ENCODE measurements at places on chromosomes 3 and 15.

GRCh38 chr3:33808559-33808958 is 10.1 kb downstream of the PDCD6IP start:
- no peak for DNase-seq

- no peak for DNase-seq
Observed at GRCh38 chr15:39079296-39079847, 501.5 kb upstream of the THBS1 start.

DNA sequence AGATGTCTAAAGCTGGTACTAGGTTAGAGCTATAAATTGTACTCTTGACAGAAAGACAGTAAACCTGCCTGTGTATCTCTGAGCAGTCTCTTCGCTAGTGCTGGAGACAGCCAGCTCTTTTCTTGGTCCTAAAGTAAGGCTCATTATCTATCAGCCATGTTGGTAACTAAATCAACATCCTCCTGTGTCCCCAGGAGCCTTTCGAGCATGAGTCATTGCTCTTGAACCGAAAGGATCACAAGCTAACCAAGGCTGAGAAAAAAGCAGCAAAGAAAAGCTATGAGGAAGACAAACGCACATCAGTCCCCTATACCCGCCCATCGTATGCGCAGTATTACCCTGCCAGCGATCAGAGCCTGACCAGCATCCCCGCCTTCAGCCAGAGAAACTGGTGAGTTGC is 25.0 kb upstream of the TEX264 start:
- no peak for DNase-seq

GRCh38 chr3:128813097-128813496 is 66.3 kb upstream of the ACAD9 start:
- no peak for DNase-seq

DNA sequence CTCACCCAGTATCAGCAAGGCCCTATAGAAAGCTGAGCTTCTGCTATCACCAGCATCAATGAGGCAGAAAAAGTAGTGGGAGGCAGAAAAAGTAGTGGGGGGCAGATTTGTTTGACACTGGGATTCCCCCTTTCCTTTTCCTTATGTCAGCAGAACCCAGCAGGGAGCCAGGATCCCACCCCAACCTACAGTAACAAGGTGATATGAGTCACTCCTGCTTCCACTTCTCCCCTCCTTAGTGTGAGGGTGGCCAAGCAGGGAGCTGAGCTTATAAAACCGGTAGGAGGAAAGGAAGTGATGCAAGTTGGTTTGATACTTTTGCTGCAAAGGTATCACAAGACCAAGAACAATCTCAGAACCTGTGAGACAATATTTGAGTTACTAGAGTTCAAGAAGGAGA is 128.7 kb downstream of the SCAPER start:
- DNase-seq: no peak

DNA sequence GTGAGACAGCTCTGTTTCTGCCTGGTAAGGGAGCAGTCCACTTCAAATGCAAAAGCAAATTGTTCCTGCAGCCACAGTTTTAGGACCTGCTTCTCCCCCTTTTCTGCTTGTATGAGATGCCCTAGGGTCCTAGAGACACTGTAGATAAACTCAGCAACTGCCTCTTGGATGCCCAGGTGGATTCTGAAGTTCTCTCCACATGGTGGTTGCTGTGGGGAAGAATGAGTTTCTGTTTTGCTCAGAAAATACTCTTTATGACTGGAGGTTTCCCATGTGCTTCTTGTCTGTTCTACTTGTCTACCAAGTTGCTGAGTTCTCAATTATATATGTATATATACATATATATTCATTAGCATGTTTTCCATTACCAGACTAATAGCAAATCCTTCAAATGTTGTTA is 5.6 kb upstream of the ZNF80 start:
- DNase-seq: no peak

GRCh38 chr3:122100591-122101463 is 45.7 kb downstream of the CD86 start:
- no peak for DNase-seq

- no peak for DNase-seq
Observed at GRCh38 chr3:63977893-63978292, 45.4 kb downstream of the PSMD6 start.

DNA sequence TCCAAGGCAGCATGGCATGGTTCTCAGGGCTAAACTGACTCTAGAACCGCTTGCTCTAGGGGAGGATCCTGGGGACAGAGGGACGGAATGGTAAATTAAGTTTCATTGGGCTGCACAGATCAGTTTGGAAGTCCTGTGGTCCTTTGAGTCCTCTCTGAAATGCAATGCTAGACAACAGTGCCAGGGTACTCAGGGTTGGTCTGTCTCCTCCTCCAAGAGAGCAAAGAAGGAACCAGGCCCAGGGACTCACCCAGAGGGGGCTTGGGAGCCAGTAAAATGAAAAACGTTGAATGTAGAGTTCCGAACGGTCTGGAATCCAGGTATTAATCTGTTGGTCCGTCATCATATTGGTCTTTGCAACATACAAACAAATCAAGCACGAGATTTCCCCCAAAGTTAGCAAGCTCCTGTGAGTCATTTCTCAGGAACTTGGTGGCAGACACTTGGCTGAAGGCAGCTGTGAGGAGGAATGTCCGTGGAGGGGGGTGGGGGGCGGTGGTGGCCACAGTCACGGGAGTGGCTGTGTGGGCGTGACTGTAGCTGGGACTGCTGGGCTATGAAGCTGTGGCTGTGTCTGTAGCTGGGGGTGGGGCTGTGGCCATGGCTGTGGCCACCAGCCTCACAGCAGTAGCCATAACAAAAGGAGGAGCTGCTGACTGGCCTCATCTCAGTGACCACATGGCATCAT is 361.0 kb downstream of the SHQ1 start:
- DNase-seq: no peak

- DNase-seq: no peak
Observed at GRCh38 chr3:90010341-90010740, 902.9 kb downstream of the EPHA3 start.

GRCh38 chr3:47802734-47803479 is at the start of gene DHX30:
Gene DHX30 (plus strand): TSS chr3:47803138. CDS start chr3:47810684, 7,546 bp downstream.
- peak; percentile 83 for DNase-seq

DNA sequence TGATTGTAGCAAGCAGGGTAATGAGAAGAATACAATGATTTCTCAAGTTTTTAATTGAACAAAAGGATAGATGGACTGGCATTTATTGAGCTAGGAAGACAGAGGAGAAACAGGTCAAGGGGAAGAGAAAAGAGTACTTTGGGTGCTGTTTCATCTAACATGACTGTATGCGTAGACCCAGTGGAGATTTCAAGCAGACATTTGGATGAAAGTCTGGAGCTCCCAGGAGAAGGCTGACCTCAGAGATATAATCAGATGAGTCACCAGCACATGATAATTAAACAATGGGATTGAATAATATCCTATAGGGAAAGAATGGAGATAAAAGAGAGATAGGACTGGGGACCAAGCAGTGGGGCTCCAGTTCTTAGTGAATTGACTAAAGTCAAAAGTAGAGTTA is 194.9 kb downstream of the ARRDC4 start:
- no peak for DNase-seq

DNA sequence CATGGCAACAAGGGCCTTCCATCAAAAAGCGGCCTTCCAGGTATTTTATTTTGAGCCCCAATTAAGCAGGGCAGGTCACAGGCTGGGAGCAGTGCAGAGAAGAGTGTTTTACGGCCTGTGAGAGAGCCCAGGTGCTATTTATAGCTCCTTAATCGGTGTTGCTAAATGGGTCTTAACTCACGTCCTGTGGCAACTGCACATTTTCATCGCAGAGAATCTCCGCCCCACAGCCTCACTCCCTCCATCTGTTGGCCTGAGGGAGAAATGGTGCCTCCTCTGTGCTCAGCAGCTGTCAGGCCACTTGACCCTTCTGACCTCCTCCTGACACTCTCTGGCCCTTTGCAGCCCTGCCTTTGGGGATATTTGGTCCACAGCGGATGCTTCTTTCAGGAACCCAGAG is 58.6 kb downstream of the SPSB4 start:
- no peak for DNase-seq

DNA sequence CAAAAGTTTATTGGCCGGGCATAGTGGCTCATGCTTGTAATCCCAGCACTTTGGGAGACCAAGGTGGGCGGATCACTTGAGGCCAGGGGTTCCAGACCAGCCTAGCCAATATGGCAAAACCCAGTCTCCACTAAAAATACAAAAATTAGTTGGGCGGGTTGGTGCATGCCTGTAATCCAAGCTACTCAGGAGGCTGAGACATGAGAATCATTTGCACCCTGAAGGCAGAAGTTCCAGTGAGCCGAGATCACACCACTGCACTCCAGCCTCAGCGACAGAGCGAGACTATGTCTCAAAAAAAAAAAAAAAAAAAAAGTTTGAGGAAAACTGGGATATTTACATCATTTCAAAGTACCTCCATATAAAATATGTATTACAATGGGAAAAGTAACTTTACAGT is 40.4 kb downstream of the ETFA start:
- no peak for DNase-seq

DNA sequence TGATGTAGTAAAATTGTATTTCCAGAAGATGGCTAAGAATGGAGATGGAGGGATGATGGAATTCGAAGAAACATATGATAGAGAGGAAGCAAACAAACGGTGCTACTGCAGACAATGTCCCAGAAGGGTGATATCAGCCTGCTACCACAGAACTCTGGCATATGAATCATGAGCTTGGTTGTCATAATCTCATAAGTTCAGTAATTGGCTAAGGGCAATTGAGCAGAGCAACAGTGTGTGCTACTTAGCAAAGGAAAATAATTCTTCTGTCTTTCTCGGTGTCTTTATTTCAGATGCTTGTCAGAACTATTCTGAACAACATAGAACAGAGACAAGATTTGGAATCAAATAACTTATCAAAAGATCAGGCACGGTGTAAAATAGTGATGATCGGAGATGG is 407.3 kb downstream of the GBE1 start:
- no peak for DNase-seq

GRCh38 chr3:56976651-56977560 is 83.6 kb upstream of the SPATA12 start:
- DNase-seq: no peak

- DNase-seq: no peak
Observed at GRCh38 chr3:150975086-150975991, 2.8 kb upstream of the CLRN1 start.

GRCh38 chr3:143331350-143331749 is 211.8 kb downstream of the CHST2 start:
- DNase-seq: no peak

- DNase-seq: no peak
Observed at GRCh38 chr3:61871644-61872043, 310.3 kb downstream of the PTPRG start.

GRCh38 chr15:99410477-99410876 is 155.3 kb upstream of the MEF2A start:
- DNase-seq: no peak

GRCh38 chr3:100465892-100466777 is 26.3 kb upstream of the TMEM45A start:
- DNase-seq: peak; percentile 30

- DNase-seq: no peak
Observed at GRCh38 chr3:42730294-42730693, 27.7 kb upstream of the HHATL start.

DNA sequence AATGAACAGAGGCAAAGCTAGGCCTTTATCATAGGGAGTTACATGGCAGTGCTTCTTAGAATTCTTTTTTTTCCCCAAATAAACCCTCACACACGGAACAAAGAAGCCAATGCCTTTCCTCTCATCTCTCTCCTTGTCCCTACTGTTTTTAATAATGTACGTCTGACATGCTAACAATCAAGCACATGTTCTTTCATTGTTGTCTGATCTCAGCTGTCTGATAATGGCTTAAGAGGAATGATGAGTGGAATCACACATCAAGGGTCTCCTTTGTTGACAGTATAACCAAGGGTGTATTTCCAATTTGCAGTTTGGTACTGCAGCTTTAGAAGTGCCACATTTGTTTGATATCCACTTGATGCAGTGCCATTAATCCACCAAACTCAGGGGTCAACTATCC is 34.8 kb upstream of the EPHA3 start:
- DNase-seq: no peak

DNA sequence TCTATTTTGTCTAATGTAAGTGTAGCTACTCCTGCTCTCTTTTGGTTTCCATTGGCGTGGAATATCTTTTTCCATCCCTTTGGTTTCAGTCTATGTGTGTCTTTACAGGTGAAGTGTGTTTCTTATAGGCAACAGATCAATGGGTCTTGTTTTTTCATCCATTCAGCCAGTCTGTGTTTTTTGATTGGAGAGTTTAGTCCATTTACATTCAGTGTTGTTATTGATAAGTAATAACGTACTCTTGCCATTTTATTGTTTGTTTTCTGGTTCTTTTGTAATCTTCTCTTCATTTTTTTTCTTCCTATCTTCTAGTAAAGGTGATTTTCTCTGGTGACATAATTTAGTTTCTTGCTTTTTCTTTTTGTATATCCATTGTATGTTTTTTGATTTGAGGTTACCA is 97.1 kb downstream of the GLDN start:
- DNase-seq: no peak

- no peak for DNase-seq
Observed at GRCh38 chr3:133468251-133468721, 68.4 kb downstream of the BFSP2 start.

GRCh38 chr3:13815088-13815683 is 64.7 kb downstream of the WNT7A start:
- DNase-seq: no peak

DNA sequence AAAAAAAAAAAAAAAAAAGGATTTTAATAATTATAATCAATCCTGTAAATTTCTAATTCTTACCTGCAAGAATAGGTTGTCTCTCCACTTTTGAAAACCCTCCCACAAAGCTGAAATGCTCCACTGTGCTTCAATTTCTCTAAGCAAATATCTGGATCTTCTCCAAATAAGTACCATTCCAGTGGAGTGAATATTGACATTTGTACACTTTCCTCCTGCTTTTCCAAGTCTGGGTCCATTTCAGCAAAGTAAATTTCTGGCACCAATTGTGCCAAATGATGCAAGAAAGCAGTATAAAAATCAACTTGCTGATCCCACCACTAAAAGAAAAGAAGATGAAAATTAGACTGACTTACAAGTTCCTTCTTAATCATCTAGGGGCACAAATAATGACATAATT is 19.9 kb downstream of the UBR1 start:
- DNase-seq: no peak

DNA sequence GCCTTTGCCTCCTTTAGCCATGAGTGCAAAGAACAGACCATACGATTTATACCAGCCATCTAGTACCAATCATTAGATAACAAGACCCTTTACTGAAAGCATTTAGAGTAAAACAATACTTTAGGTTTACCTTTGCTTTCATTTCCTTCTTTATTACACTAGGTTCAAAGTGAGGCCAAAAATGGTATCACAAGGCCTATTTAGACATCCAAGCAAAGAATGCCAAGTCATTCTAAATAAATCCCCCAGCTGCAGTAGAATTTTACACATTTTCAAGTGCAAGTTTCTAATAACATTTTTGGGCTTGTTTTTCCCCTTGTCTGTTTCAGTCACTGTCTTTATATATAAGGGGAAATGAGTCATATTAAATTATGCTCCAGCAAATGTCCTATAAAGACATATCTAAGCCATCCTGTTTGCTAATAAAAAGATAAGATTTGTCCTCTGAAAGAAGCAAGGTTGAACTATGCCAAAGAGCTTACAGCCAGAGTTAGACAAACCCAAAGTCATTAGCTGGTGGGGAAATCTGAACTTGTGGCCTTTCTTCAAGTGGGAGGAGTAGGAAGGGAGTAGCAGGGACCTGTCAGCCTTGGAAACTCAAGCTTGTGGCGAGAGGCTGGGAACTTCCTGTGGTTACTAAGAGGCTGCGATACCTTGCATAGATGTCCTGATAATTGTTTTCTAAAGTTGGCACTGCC is 232.7 kb downstream of the MECOM start:
- no peak for DNase-seq
